Stimulated activated CD4-positive, alpha-beta T cell treated with anti-CD3 and anti-CD28 coated beads, Interleukin-1b, Interleukin-23, amount 100 ng/mL, for 24 hours (primary cell): ENCODE measurements at places on chromosomes 2 and 18.

GRCh38 chr2:96618596-96619283 is 19.4 kb downstream of the KANSL3 start:
- no peak for DNase-seq

DNA sequence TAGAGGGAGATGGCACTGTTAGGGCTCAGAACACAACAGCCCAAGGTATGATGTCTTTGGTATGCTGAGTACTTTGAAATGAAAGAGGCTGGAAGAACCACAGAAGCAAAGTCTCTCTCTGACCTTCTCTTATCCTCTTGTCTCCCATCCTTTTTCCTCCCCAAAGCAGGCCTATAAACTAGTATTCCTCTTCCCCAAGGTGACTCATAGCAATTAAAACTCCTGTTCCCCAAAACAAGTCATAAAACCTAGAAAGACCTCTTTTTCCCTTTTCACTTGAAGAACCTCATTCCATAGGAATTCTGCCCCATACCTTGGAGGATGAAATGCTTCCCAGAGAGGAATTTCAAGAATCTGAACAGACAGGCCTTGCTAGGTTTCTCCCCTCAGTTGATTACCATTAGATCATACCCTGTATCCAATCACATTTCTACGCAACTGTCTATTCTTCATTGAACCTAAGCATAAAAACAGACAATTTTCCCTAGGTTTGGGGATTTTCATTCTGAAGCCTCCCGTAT is 25.7 kb downstream of the MDH1 start:
- no peak for DNase-seq

DNA sequence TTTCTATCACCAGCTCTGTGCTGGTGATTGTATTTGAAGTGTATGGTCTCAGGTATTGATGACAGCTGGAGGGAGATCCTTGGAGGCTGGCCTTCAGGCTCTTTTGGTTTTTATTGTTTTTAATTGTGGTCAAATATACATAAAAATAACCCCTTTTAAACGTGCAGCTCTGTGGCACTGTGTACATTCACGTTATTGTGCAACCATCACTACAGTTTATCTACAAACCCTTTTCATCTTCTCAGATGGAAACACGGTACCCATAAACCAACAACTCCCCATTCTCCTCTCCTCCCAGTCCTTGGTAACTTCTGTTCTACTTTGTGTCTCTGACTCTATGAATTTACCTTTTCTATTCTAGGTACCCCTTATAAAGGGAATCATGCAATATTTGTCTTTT is 79.3 kb upstream of the ATP8B1 start:
- DNase-seq: no peak

DNA sequence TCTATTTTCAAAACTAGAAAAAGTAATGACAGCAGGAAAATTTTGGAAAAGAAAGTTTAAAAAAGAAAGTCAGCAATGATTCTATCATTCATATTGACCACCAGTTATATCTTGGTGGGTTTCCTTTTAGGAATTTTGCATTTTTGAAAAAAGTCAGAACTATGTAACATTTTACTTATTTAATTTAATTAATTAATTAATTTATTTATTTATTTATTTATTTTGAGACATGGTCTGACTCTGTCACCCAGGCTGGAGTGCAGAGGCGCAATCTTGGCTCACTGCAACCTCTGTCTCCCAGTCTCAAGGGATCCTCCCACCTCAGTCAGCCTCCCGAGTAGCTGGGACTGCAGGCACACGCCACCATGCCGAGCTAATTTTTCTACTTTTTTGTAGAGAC is 149.9 kb upstream of the ACAA2 start:
- no peak for DNase-seq

DNA sequence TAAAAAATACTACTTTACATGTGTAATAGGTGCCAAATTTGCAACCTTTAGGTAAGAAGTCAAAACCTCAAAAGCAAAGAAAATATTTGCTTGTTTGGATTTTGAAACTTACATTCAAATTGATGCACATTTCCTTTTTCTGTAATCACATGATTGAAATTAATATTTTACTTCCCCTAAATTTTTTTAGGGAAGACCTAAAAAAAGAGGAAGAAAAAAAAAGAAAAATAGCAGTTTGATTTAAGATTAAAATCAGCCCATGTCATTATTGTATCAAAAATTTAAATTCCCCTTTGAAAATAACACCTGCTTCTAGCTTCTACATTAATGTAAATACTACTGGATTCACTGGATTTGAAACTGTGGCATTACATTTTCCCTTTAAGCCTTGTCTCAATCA is 68.2 kb upstream of the STON1 start:
- no peak for DNase-seq

DNA sequence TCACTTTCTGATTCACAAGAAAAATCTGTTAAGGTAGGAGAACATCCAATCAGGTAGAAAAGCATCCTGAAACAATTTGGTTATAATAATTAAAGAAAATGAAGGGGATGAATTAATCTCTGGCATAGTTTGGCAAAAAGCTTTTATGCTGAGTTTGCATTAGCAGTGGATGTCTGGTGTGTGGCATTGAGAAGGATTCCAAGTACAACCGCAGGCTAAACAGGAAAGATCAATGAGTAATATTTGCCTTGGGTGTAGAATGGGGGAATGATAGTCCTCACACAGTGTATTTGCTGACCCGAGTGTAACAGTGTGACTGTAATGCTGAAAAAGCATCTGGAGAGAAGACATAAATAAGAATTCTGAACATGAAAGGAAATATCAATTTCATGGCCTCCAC is 68.3 kb upstream of the SESTD1 start:
- DNase-seq: no peak
